NCI-H1048 (cell line): ENCODE measurements at places on chromosomes 16 and 17.
A peak's percentile ranks its signal among the peaks of the same experiment; 100 is the strongest.

DNA sequence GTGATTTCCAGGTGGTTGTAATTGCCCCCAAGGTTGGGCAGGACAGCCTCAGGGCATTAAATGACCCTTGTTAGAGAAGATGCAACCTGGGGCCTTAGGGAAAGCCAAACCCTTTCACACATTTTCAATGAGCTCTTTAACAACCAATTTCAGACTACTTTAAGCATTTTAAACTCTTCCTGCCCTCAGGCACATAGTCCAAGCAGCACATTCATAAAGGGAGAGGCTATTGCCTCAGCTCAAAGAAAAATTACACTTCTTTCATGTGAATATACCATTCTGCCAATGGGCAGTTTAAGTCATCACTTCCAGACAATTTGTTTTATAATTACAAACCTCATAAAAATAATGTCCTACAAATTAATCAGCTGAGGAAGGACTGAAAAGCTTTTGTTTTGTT is 544.5 kb downstream of the NPIPA7 start:
- no peak for DNase-seq

GRCh38 chr17:65750166-65750565 is 188.7 kb upstream of the AXIN2 start:
- DNase-seq = no peak

- DNase-seq = no peak
Observed at GRCh38 chr16:57998486-57998885, 2.0 kb downstream of the ZNF319 start.

- no peak for DNase-seq
Observed at GRCh38 chr17:73292031-73292531, 19.7 kb downstream of the CDC42EP4 start.

DNA sequence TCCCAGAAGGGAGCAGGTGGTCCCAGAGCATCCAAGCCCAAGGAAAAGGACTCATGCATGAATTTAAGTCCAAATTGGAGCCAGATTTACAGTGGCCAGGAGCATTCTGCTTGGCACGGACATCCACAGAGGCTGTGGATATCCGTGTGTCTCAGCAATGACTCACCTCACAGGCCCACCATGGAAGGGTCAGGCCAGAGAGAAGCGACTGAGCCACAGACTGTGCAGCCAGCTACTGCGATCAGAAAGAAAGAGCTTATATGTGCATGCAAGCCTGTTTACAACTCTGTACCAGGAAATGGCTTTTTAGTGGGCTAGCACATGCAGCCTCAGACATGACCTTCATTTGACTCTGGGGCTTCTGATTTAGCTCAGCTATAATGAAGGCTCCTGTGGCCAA is 231.0 kb downstream of the C16orf95 start:
- no peak for DNase-seq

DNA sequence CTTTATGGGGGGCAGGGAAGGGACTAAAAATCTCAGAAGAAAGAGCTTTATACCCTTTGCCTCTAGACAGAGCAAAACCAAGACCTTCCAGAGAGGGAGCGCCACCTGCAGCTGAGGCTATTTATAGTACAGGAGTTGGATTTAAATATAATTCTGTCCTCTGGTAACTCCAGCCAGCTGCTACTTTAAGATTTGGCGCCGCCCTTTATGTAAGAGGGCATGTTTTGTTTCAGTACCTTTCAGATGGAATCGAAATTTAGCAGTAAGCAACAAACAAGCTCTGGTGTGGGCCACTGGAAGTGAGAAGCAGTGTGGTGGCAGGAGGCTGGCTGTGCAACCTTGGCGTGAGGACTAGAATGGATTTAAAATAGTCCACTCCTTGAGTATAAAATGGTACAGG is 5.2 kb upstream of the GUCY2D start:
- DNase-seq = no peak

DNA sequence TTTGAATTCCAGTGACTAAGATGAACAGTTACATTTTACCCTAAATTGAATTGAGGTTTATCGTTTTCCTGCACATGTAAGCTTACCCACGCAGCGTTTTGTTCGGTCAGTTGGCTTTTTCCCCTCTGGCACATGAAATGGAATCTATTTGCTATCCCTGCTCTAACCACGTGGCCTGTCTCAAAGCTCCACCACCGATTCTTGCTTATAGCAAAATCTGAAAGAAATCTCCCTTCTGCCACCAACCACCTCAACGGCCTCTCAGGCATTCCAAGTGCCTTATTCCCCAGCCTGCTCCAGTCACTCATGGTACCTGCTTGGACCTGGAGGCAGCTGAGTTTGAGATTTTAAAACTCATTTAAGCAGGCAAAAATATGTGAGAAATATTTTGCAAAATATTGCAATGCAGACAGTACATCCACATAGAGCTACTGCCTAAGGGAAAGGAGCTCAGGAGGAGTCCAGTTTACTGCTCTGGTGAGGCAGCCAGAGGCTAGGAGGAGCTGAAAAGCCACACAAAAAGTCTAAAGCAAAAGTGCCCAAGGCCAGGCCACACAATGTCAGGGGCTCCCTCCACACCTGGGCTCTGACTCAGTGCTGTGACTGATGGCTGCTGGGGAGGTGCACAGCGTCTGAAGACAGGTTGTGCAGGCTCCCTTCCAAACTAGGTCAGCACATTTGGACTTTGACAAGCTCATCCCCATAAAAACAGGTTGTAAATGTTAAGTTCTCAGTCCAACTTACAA is 26.4 kb downstream of the ARHGAP17 start:
- no peak for DNase-seq

GRCh38 chr17:72373910-72374741 is 253.3 kb downstream of the SOX9 start:
- no peak for DNase-seq

- no peak for DNase-seq
Observed at GRCh38 chr16:83899272-83899897, 470 bp downstream of the MLYCD start.

DNA sequence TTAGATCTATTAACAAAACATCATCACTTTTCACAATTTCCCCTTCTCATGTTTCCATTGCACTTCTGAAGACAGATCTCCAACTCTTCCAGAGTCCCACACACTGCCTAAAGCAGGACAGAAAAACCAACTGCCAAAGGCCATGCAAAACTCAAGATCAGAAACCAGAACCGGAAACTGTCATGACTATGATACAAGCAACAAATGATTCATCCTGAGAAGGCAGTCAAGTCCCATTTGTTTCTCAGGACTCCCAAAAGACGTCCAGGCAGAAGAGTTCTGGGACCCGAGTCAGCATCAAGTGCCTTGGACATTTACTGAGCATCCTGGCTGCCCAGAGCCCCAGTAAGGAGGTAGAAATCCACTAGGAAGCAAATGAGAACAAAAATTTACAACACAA is 38.8 kb downstream of the ERN1 start:
- DNase-seq = no peak

GRCh38 chr16:85238233-85238647 is 126.0 kb upstream of the CIBAR2 start:
- DNase-seq = no peak

GRCh38 chr17:61345061-61345460 is 54.6 kb upstream of the TBX2 start:
- DNase-seq = no peak

GRCh38 chr16:81035975-81036750 is 521 bp downstream of the ATMIN start:
- no peak for DNase-seq

DNA sequence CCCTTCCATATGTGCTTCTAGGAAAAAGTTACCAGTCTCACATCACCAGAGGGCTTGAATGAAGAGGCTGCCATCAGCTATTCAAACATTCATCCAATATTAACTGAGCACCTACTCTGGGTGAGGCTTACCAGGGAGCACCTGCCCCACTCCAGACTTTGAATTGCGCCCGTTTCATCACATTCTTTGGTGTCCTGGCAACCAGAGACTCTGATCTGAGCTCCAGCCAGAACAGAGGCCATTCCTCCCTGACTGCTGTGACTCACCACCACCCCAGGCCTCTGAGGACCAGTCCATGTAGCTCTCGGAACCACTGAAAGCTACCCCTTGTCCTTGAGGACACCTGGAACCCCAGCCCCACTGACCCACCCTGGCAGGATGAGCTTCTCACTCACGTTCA is at the start of gene C16orf96:
C16orf96 (plus strand) TSS at position 229 of the 400 bp plus-strand sequence; CDS start at position 379, 150 bp downstream.
- no peak for DNase-seq

GRCh38 chr17:17729620-17730249 is 48.5 kb downstream of the RAI1 start:
- no peak for DNase-seq

- no peak for DNase-seq
Observed at GRCh38 chr17:45335721-45336120, 18.9 kb upstream of the MAP3K14 start.

DNA sequence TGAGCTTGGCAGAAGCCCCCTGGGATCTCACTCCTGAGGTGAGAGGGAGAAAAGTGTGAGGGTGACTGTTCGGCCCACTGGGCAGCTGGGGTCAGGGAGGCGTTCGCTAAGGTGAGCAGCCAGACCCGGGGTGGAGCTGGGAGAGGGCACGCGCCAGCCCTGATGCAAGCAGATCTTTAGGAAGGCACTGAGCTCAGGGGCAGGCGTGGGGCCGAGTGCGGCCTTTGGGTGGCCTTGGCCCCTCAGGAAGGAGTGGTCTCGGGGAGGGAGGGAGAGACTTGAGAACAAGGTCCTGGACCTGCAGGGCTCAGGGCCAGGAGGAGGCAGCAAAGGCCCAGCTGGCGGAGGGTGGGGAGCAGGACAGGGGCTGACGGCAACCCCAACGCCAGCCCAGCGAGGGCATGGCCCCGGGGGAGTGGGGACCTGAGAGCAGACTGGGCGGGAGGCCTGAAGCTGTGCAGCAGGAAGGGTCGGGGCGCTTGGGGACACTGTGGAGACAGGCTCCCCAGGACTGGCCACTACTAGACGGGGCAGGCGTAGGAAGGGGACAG is 14.5 kb upstream of the WDR45B start:
- no peak for DNase-seq

DNA sequence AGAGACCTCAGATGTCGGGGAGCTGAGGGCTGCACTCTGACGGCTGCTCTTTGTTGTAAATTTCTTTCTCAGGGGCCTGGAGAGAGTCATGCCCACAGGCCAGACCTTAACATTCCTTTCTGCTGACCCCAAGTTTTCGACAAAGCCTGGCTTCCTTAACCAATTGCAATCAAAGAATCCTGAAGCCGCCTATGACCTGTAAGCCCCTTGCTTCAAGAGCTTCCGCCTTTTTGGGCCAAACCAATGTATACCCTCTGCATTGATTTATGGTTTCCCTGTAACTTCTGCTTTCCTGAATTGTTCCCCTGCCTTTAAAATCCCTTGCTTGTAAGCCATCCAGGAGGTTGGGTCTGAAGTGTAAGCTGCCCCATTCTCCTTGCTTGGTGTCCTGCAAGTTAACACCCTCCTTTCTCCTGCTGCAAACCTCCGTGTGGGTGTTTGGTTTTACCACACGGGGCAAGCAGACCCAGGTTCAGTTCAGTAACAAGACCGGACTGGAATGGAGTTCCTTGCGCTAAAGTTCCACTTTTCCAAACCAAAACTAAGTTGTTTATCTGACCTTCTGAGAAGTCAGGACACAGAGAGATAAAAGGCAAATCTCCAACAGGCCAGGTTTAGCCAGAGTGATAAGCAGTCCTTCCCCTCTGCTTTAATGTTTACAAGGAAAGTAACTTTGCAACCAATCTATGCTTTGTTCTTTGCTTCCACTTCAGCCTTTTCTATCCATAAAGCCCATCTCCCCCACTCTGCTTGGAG is 141.6 kb downstream of the KCNJ12 start:
- DNase-seq = no peak

DNA sequence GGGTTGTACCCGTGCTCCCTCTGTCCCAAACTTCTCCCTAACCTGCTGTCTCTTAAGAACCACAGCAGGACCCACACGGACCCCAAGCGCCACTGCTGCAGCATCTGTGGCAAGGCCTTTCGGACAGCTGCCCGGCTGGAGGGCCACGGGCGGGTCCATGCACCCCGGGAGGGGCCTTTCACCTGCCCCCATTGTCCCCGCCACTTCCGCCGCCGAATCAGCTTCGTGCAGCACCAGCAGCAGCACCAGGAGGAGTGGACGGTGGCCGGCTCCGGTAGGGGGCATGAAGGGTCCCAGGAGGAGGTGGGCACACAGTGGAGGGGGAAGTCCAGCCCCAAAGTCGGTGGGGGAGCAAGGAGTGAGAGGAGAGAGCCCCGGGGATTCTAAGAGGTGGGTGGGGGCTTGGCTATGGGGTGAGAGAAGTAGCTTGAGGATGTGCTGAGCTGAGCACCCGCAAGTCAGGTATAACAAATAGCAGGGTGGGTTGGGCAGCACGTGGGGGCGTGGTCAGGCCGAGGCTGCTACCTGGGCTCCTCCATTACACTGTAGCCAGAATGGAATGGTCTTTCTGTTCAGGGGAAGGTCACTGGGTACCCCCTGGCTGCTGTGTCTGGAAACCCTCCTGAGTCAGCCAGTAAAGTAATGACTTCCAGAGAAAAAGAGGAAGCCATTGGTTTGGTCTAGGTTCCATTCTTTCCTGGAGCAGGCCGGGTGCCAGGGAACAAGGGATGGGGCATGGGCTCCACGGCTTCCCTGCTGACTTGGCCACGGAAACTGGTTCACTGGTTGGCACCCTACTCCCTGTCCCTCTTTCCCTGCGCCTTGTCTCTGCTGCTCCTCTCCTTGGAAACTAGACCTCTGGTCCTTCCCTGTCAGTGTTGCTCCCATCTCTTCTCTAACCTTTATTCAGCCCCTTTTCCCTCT is 7.1 kb downstream of the PRSS53 start:
- no peak for DNase-seq

- DNase-seq = no peak
Observed at GRCh38 chr17:3034578-3034920, 28.9 kb downstream of the OR1D5 start.

- DNase-seq = no peak
Observed at GRCh38 chr16:86858501-86858900, 280.2 kb downstream of the FOXL1 start.

DNA sequence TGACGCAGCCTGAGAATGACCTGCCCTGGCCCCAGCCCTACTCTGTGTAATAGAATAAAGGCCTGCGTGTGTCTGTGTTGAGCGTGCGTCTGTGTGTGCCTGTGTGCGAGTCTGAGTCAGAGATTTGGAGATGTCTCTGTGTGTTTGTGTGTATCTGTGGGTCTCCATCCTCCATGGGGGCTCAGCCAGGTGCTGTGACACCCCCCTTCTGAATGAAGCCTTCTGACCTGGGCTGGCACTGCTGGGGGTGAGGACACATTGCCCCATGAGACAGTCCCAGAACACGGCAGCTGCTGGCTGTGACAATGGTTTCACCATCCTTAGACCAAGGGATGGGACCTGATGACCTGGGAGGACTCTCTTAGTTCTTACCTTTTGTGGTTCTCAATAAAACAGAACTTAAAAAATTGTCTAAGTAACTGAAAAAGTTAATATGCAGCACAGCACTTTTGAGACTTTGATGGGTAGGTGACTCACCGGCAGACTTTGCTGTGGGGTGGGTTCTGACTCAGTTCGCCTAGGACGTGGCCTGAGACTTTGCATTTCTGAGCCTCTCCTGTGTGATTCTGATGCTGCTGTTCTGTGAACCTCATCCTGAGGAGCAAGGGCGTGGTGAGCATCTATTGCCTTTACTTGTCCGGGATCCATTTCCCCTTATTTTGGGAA is 5.7 kb downstream of the LAT start:
- no peak for DNase-seq

GRCh38 chr17:71163121-71163812 is 957.6 kb upstream of the SOX9 start:
- peak; percentile 71 for DNase-seq
